ENCODE measurements at places on chromosomes 3 and 15.

- DNase-seq, result no peak
Observed at GRCh38 chr15:72197460-72198355, at the start of gene GRAMD2A. GRAMD2A (minus strand) TSS chr15:72197787.

DNA sequence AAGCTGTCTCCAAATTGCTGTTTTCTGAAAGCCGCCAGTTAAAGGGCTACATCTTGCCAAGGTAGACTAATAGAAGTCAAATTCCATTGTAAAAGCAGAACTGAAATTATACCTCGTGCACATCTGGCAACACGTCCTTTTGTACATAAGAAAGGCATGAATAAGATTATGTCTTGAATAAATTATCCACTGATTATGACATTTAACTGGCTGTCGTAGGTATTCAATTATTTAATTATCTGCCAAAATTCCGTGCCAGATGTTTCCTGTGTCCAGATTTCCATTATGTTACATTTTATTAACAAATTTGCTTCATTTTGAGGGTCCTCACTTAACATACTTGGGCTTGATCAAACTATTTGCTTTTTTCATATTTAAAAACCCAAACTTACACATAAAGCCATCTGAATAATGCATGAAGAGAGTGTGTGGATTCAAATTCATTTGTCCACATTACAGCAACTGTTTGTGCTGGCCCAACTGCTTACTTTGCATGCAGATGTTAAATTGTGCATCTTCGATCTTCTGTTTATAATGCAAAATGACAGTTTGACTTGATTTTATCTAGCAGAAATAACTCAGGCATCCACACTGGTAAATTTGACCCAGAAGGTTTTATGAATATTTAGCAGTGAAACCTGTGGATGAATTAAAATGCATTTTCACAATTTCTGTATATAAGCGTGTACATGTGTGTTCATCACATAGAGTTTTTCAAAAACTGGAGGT lies 701.5 kb downstream of the ZNF385D start:
- DNase-seq, result no peak

- no peak for DNase-seq
Observed at GRCh38 chr3:42946050-42946449, 33.1 kb upstream of the GASK1A start.

DNA sequence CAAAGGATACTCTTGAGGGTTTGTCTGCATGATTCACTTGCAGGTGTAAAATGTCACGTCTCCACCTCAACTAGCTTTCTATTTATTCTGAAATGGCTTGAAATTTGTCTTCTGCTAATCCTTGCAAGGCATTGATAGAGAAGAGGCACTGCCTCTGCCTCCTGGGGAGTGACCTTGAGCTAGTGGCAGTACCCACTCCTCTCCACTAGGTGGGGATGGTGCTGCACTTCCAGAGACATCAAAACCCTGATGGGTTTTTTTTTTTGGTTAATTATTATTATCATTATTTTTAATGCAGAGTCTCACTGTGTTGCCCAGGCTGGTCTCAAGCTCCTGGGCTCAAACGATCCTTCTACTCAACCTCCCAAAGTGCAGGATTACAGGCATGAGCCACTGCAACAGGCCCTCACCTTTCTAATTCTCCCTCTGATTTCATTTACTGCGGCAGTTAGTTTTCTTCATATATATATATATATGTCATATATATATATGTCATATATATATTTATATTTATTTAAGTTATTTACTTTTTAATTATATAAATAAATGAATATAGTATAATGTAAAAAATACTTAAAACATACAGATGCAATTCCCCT lies 117.6 kb upstream of the EIF1B start:
- DNase-seq, result no peak

DNA sequence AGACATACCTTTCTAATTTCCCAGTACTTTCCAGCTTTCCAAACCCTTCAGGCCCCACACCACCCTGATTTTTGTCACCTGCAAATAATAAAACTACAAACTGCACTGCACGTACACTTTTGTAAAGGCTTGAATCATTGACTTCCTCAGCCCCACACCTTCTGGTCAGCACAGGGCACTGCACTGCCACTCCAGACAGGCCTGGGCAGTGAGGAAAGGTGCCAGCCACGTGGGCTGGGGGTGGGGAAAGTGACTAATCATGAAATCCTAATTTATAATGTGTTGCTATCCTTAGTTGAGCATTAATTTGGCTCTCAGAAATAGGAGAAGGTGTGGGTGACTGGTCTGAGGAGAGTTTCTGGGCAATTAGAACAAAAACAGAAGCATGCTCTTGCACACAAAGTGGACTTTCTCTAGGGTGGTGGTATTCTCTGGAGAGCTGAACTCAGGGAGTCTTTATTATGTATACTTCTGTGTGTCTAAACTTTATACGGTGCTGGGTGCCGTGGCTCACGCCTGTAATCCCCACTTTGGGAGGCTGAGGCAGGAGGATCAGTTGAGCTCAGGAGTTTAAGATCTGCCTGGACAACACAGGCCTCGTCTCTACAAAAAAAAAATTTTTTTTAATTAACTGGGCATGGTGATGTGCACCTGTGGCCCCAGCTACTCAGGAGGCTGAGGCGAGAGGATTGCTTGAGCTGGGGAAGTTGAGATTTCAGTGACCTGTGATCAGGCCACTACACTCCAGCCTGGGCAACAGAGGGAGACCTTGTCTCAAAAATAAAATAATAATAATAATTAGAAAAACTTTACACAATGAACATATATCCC lies 58.2 kb upstream of the FLNB start:
- no peak for DNase-seq

- no peak for DNase-seq
Observed at GRCh38 chr3:24060055-24060454, 115.0 kb downstream of the NR1D2 start.

DNA sequence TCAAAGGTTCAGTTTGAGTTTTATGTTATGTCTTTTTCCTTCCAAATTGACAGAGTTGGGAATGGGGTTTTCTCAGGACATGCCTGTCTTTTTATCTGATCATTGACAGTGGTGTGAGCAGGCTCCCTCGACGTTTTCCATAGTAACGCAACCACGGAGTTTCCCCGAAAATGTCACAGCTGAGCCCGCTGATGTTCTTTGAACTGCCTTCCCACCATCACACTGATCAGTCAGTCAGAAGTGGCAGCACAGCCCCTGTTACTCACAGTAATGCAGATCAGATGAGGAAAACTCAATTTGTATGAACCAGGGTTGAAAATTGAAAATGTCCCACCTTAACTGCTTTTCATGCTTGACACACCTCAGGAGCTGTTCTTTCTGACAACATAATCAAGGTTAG lies 210.4 kb downstream of the NECTIN3 start:
- no peak for DNase-seq

DNA sequence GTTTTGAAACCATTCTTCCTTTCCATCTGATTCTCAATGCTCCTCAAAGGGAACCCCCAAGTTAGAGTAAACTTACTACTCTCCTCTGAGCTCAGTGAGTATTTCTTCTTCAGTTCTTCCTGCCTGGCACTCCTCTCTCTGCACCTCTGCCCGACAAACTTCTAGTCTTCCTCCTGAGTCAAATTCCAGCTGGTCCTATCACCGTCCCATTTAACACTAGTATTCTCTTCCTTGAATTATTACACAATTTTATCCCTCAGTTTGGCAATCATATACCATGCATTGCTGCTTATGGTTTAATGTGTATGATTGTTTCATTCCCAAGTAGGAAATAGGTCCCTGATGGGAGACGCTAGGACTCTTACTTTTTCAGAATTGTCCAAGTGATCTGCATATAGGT lies 279.7 kb downstream of the MECOM start:
- DNase-seq, result no peak

- no peak for DNase-seq
Observed at GRCh38 chr3:29745232-29745870, 464.5 kb downstream of the RBMS3 start.

DNA sequence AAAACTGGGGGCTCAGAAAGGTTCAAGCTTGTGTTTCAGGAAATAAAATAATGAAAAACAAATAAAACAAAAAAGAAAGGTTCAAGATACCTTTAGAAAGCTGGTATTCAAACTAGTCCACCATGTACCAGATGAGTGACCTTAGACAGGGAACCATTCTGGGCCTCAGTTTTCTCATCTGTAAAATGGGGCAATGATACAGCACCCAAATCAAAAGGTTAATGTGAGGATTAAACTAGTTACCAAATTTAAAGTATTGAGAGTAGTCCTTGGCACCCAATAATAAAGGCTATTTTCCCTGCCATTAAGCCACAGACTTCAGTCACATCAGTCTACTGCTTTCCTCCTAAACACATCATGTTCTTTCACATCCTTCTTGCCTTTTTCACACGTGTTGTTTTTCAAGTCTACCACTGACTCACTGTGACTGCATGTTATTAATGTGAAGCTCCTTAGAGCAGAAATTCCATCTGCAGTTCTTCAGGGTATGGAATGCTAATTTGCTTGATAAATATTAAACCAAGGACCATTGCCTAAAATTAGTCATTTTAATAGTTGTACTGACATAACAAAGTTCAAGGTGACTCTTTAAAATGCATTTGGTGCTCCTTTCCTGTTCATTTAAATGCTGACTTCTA lies 19.9 kb downstream of the TAMM41 start:
- no peak for DNase-seq

GRCh38 chr15:70156671-70157271 lies 59.1 kb upstream of the TLE3 start:
- no peak for DNase-seq

GRCh38 chr3:30696896-30697295 lies 90.5 kb downstream of the TGFBR2 start:
- no peak for DNase-seq

GRCh38 chr3:181711325-181712135 lies at the start of gene SOX2:
SOX2 (plus strand) TSS chr3:181711925; CDS start chr3:181712361, 436 bp downstream.
- no peak for DNase-seq

GRCh38 chr3:186004209-186004608 lies 66.4 kb upstream of the TRA2B start:
- DNase-seq, result no peak

DNA sequence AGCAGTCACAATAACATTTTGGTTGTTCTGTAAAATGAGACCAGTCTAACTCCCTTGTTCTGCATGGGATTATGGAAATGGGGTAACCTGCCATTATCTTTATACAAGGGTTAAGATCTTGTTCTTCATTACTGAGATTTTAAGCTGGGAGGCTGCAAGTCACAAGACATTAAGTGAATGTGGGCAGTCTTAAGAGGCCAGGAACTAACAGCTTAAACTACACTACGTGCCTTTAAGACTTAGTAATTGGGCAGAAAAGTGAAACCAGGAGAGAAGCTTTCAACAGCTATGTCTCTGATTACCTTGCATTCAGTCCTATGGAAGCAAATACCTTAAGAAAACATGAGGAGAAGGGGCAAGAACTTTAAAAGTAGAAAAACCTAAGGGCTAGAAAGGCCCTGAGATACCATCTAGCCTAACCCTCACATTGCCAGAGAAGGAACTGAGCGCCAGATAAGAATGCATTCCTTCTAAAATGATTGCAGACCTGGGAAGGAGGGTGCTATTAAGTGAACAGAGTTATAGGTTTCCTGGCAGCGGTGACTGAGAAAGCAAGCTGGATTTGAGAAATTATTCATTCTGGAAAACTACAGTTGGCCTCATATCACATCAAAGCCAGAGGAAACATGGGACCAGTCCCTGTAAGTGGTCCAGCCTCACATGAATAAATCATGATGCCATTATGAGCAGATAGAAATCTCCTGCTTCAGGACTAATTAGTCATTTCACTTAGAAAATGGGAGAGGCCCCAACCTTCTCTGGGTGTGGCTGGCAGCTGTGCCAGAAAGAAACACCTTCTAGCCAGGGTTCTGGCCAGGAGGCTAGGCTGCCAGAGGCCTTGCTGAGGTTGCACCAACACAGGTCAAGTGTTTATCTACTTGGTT lies 32.9 kb downstream of the DAPK2 start:
- no peak for DNase-seq

GRCh38 chr3:45760878-45761711 lies 35.2 kb downstream of the SLC6A20 start:
- no peak for DNase-seq

GRCh38 chr3:184345317-184346144 lies 8.1 kb downstream of the FAM131A start:
- DNase-seq, result no peak

GRCh38 chr3:181880331-181880730 lies 168.6 kb downstream of the SOX2 start:
- DNase-seq, result no peak

- DNase-seq, result no peak
Observed at GRCh38 chr3:29153811-29154210, 127.1 kb upstream of the RBMS3 start.

- DNase-seq, result no peak
Observed at GRCh38 chr3:170941551-170941950, 33.1 kb upstream of the EIF5A2 start.

DNA sequence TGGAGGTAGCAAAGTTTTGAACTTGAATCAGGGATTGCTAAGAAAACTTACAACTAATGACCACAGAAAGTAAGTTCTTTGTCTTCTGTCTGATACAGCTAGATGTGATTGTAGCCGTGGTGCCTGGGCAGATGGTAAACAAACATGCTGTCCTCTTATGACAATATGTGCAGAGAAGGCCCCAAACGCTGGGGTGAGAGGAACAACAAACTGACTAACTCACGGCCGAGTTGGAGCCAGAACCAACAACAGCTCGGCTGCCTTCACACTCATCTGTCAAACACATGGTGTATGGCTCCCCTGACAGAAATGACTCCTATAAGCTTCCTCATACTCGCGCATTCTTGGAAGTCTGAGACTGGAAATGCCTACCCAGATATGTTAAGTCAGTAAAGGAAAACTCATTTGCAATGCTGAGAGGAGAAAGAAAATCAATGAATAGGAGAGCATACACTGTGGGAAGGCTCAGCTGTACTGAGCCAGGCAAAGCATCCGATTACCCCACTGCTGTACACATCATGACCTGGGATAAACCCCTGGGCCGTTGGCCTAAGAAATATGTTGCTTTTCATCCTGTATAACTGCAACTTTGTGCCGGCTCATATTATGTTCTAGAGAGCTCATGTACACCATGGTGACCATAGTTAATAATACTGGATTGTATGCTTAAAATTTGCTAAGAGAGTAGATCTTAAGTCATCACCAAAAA lies 5.7 kb downstream of the THBS1 start:
- DNase-seq, result no peak

DNA sequence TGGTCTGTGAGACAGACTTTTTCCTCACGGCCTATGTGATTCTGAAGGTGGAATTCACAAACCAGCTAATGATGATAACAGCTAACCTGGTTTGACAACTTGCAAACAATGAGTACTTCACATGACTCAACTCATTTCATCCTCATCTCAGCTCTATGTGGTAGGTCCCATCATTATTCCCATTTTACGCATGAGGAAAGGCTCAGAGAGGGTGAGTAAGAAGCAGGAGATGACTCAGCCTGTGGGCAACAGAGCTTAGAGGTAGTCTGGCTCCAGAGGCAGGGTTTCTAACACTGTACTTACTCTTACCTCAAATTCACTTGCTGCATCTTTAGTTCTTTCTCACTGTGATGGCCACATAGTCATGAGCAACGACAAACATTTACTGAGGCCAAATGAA lies 25.8 kb upstream of the PSMD6 start:
- DNase-seq, result no peak

- DNase-seq, result no peak
Observed at GRCh38 chr3:25430287-25430934, 2.3 kb downstream of the RARB start.

- no peak for DNase-seq
Observed at GRCh38 chr15:42502477-42502876, 7.0 kb downstream of the SNAP23 start.

All from cortex of kidney (tissue), 1 donor.